ENCODE measurements at places on chromosomes 13 and 19.

DNA sequence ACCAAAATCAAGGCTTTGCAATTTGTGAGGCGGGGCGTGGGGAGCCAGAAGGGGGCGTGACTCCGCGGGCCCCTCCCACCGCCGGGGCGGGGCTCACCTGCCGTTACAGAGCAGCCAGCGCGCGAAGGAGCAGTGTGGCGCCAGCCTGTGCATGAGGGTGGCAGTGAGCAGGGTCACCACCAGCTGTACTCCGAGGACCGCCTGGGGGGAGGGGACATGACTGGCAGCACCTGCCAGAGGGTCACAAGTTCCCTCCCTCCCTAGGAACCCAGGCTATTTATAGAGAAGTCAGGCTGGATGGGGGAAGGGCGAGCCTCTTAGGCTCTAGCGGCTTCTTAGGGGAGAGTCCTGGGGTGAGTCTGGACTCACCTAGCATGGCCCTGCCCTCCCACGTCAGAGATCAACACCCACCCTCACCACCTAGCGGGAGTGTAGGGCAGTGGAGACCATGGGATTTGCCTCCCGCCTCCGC lies 3.6 kb downstream of the TMEM161A start:
- DNase-seq: peak; percentile 3

- peak; percentile 5 for DNase-seq
These were observed 82.3 kb downstream of the RNASEH2B start for GRCh38 chr13:50991579-50992521.

- no peak for DNase-seq
These were observed 4.4 kb downstream of the DOCK6 start for GRCh38 chr19:11257846-11258380.

- no peak for DNase-seq
These were observed 117.4 kb upstream of the ZNF536 start for GRCh38 chr19:30254789-30255188.

GRCh38 chr13:113584870-113585671 lies 518 bp downstream of the TFDP1 start:
- no peak for DNase-seq

DNA sequence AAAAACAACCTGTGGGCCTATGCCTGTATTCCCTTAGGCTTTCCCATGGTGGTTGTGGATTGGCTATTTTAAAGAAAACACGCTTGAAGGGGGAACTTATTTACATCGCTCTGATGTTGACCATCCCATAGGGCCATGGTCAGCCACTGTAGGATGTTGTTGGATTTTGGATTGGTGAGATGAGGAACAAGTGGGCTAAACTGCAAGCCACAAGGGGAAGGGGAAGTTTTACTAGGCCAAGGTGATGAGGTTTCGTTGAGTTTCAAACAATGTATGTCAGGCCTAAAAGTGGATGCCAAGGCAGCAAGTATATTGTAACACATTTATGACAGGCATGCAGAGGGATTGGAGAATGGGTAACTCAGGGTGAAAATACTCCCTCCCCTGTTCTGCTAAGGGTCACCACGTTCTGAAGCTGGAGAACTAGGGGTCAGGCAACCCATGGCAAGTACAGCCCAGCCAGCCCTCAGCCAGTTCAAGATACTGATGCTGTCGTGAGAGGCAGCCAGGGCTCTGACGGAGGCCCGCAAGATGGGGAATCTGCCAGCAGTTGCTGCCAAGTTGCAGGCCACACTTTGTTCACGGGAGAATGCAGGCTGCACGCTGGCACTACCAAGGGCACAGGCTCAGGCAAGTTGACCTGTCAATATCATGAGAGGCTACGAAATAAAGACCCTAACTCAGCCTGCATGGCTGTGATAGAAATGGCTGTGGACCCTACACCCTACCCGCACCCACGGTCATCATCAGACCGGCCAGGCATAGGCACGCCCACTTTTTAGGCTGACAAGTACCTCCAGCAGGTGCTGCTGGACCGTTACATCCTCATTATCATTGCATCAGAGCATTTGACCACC lies 11.1 kb downstream of the IRGC start:
- no peak for DNase-seq

- DNase-seq: no peak
These were observed at the start of gene LILRB2 for GRCh38 chr19:54281007-54281728. Gene LILRB2 (minus strand): TSS chr19:54281110. CDS start chr19:54280496, 614 bp downstream.

- no peak for DNase-seq
These were observed 7.8 kb upstream of the NTN5 start for GRCh38 chr19:48680436-48681126.

DNA sequence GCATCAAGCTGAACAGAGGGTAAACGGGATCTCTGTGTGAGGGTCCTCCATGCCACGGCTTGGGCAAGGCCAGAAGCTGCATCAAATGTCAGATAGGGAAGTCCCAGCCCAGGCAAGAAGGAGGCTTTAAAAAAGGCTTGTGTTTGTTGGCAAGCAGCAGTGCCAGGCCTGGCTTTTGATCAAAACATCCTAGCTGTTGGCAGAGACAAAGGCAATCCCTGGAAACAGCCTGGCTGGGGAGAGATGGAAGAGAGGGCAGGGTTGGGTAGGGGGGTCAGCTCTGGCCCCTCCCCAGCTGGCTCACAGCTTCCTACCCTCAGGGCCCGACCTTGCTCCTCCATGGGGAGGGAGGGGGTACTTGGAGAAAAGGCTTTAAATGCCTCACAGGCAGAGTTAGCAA lies 61.8 kb upstream of the KCTD15 start:
- no peak for DNase-seq

DNA sequence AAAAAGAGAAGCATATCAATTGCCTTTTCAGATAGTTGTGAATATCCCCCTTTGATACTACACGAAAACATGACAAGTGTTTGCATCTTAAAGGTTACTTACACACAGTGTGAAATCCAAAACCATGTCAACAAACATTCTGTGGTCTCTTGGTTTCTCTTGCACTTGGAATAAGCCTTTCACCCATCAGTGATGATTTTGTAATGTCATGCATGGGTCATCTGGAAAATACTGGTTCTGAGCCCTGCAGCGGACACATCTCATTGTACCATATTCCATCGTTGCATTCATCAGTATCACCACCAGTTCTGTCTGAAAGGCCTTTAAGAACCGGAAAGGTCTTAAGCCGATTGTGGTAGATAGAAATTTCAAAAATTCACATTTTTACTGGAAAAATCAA lies 65.4 kb upstream of the SOX1 start:
- no peak for DNase-seq

GRCh38 chr19:17846146-17846545 lies 1.6 kb downstream of the JAK3 start:
- DNase-seq: peak; percentile 63

GRCh38 chr13:44894001-44894770 lies 95.1 kb downstream of the NUFIP1 start:
- DNase-seq: no peak

DNA sequence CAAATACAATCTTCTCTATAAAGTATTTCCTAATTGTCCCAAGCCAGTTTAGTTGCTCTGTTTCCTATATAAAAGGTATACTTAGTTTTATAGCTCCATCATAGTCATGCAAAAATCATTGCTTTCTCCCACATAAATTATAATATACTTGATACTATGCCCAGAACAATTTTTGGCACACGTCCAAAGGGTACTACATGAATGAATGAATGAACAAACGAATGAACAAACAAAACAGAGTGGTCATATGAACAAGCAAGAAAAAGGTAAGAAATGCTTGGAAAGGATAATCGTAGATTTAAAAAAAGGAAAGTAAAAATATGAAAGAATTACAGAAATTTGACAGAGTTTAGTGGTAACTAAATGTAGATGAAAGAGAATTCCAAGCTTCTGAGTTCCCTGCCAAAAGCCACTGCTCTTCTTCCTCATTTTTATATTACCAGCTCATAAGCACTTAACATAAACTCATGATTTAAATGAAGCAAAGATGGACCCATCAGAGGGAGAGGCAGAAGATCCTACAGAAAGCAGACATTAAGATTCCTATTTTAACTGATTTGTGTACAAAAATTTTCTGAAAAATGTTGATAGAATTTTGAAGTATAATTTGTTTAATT lies 123.2 kb downstream of the ENOX1 start:
- no peak for DNase-seq

GRCh38 chr13:49980266-49980665 lies 16.6 kb upstream of the TRIM13 start:
- DNase-seq: no peak

GRCh38 chr13:31321457-31321856 lies 121.7 kb downstream of the B3GLCT start:
- no peak for DNase-seq

- peak; percentile 40 for DNase-seq
These were observed at the start of gene RHPN2 for GRCh38 chr19:33064792-33065550. Gene RHPN2 (minus strand): TSS chr19:33064888. CDS start chr19:33064852, 36 bp downstream.

GRCh38 chr13:106302011-106302410 lies 233.5 kb downstream of the EFNB2 start:
- DNase-seq: no peak

- no peak for DNase-seq
These were observed 5.3 kb downstream of the FXYD3 start for GRCh38 chr19:35120898-35121297.

- DNase-seq: no peak
These were observed 52.8 kb downstream of the COL4A2 start for GRCh38 chr13:110359840-110360301.

DNA sequence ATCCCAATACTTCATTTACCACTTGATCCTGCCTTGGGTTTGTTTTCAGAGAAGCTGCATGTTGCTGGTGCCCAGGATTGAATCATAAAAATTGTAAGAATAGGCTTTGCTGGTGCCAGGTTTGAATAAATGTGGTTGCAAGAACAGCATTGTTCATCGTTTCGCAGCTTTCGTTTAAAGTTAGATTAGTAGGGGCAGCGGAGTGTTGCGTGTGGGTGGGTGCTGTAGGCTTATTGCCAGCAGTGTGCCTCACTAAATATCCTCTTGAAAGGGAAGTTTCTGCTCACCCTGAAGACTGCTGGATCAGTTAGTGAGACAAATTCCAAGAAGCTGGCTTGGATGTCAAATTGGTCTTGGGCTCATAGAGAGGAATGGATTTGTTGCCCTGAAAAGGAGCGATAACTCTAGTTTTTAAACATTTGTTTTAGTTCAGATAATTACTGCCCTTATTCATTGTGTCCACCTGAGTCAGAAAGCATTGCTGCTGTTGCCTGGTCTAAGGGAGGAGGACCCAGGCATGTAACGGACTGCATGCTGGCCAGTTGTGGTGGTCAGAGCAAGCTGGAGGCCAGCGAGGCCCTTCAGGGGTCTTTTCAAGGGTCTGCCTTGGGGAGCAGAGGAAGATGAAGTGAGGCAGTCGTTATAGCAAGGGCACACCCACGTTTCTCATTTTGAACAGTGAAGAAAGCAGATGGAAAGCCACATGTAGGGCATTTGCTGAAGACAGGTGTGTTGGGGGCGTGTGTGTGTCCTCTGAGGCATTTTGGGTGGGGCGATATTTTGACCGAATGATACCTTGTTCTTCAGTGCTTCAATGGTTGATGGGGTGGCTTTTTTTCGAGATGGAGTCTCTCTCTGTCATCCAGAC lies 8.5 kb downstream of the ILF3 start:
- DNase-seq: no peak

- peak; percentile 66 for DNase-seq
These were observed 14.0 kb upstream of the GPR4 start for GRCh38 chr19:45615795-45616703.

GRCh38 chr13:79901336-79901735 lies 420.4 kb downstream of the NDFIP2 start:
- no peak for DNase-seq

- DNase-seq: no peak
These were observed 233.4 kb upstream of the CSNK1A1L start for GRCh38 chr13:37338726-37339385.

DNA sequence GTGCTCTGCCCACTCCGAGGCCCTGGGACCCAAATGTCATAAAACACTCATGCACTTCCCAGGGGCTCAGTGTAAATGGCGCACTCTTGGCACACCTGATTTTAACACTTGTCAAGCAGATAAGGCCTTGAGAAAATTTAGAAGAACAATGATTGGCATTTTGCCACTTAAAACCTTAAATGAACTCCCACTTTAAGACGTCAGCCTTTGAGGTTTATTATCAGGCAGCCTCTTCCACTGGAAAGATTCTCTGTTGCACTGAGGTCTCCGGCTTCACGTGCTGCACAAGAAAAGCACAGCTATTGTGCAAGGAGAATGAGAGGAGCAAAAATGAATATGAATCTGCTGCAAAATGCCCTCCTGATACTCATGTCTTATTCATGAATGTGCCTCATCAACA lies 38.5 kb upstream of the ATP11A start:
- no peak for DNase-seq

DNA sequence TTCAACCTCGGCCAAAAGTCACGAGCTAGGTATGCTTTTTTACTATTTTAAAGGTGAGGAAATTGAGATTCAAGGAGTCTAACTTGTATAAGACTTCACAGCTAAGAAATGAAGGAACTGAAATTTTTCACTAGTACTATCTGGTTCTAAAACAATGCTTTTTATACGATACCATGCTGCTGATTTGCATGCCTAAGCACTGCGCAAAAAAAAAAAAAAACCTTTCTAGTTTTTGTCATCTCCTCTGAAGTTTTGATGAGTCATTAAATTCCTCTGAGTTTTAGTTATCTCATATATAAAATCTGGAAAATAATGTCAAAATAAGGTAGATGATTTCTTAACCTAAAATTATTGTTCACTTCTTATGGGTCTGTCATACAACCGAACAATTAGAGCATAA lies 28.0 kb upstream of the UFM1 start:
- DNase-seq: no peak

- no peak for DNase-seq
These were observed 2.1 kb downstream of the KCNK6 start for GRCh38 chr19:38321646-38322196.

- no peak for DNase-seq
These were observed 86.5 kb downstream of the COL4A1 start for GRCh38 chr13:110220471-110220870.

GRCh38 chr13:46666727-46667456 lies 113.9 kb downstream of the LRCH1 start:
- DNase-seq: peak; percentile 11

DNA sequence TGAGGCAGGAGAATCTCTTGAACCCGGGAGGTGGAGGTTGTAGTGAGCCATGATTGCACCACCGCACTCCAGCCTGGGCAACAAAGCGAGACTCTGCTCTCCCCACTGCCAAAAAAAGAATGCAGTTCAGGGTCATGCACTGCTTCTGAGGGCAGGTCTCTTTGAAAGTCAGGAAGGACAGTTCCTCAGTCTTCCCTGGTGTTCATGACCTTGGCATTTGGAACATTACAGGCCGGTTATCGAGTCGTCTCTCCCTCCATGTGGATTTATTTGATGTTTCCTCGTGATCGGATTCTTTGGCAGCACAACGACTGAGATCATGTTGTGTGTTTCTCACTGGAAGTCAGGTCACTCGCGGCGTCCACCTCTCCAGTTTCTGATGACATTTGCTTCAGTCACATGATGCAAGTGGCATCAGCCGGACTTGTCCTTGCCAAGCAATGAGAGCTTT lies 17.2 kb downstream of the FGF21 start:
- DNase-seq: no peak

Measured in CD4-positive, alpha-beta T cell treated with Interleukin-2 at 100 ng/mL for 4 hours (primary cell).